NCI-H82 (cell line): ENCODE measurements at places on chromosomes 11 and 22.

GRCh38 chr11:126423154-126423553 lies 67.7 kb downstream of the ST3GAL4 start:
- no peak for DNase-seq

DNA sequence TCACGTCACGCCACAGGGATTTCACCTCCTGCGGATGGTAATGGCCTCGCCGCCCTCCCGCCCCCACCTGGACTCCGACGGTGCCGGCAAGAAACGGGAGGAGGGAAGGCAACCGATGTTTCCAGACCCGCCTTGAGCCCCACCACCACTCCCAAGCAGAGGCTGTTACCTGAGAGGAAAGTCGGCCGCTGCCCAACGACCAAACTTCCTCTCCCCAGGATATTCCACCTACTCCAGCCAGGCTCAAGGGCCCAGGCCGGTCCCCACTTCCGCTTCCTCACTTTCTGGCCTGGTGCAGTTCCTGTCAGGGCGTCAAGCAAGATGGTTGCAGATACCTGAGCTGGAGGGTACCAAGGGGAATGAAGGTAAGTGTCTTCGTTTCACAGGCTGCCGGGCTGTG lies at the start of gene ENTHD1:
ENTHD1 (minus strand) TSS at position 235 of the 400 bp plus-strand sequence. CDS start 6,012 bp downstream, outside the sequence.
- no peak for DNase-seq

- no peak for DNase-seq
Measured at GRCh38 chr11:126335463-126335760, 20.1 kb upstream of the ST3GAL4 start.

DNA sequence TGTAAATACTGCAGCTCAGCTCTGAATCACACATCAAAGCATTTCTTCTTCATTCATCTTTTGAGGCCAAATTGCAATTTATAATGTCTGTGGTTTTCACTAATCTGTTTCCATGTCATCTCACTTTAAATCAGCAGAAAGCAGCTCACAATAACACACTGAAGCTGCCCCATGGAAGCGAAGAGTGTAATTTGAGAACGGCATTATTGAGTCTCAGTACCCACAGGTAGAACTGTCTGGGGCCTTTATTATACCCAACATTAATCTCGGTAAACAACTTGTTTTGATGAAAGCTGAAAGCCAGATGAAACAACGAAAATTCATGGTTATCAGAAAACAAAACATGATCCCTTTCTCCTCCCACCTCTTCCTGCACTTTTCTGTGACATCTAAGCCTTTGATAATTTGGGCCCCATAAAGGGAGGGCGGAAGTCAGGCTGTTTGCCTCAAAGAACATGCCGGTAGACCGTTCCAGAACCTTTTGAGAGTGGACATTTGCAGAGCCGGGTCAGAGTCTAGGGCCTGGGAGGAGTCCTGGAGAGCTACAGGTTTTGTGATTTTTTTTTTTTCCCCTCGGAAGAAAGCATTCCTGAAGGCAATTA lies 68.2 kb upstream of the SESN3 start:
- peak; percentile 30 for DNase-seq

DNA sequence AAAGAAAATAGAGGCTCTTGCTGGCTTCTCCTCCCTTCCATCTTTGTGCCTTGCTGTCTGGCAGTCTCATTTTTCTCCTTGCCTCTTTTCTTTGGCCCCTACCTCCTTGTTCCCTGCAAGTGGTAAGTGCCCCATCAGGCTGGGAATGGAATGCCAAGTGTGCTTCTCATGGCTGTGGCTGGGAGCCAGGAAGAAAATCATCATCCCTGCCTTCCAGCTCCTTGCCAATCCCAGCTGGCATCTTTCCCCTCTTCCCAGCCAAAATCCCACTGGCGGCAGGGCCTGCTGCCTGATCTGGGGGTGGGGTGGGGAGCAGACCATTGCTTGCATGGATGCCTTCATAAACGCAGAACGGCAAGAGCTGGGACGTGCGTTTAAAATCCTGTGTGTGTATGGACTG lies 27.0 kb upstream of the SLC25A18 start:
- no peak for DNase-seq

GRCh38 chr11:72718101-72718501 lies 34.1 kb downstream of the ARAP1 start:
- no peak for DNase-seq

DNA sequence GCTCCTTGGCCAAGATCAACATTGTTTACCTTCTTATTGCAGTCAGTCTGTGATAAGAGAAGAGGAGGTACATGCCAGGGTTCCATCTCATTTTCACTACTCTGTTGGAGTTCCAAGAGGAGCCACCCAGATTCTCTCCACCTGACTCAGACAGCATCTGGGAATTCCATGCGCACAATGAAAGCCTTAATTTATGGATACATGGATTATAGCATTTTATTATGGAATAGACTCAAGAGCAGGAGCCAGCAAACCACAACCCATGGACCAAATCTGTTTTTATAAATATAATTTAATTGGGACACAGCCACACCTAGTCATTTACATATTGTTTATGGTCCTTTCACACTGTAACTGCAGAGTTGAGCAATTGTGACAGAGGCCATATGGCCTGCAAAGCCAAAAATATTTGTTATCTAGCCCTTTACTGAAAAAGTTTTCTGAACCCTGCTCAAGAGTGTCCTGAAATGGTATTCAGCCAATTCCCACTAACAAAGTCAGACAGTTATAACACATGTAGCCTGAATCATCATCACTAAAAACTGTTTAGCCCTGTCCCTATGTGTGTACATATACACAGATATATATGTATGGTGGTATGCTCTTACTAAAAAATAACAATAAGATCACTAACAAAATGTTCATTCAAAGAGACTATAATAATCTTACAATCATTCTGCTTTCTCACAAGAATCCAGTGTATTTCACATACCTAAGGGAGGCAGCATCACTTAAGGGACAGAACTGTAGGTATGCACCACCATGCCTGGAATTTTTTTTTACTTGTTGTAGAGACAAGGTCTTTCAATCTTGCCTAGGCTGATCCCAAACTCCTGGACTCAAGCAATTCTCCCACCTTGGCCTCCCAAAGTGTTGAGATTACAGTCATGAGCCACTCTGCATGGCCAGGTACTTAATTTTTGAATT lies 104.5 kb upstream of the TEAD1 start:
- no peak for DNase-seq

- no peak for DNase-seq
Measured at GRCh38 chr11:88428959-88429358, 91.4 kb upstream of the CTSC start.

DNA sequence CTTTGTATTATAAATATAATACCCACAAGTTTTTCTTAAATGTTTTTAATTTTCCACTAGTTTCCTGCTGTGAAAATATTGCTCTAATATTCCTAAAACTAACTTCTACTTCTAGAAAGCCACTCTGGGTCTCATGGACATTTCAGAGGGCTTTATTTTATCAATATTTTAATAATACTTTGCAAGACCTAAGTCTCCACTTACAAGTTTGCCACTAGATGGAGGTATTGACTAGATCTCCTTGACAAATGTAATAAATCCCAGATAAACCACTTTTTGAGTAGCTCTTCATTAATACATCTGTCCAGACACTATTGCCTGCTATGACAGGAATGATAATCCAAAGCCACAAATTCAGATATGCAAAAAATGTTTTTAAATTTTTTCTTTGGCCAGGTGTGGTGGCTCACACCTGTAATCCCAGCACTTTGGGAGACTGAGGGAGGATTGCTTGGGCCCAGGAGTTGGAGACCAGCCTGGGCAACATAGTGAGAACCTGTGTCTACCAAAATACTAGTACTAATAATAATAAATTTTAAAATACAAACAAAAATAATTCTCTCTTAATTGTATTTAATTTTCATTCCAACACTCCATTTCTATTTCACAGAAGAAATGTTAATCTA lies 3.5 kb upstream of the ACAT1 start:
- DNase-seq, result peak; percentile 54

DNA sequence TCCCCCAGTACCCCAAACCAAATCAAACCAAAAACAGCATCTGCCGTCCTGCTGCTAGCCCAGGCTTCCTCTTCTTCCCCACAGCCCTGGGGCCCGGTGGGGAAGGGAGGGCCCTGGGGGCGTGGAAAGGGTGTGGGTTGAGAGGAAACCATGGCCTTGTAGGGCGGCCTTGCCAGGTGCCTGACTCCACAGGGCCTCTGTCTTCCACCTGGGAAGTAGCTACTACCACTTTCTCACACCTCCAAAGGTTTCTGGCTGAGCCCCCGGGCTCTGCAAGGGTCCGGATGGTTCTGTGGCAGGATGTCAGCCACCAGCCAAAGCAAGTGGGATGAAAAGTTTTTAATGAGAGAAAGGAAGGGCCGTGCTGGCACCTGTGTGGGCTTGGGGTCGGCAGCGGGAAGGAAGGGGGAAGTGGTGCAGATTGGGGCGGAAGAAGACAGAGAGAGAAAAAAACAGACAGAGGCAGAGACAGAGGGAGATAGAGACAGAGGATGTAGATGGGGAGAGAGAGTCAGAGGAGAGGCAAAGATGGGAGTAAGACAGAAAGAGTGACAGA lies 10.5 kb downstream of the TPST2 start:
- no peak for DNase-seq

DNA sequence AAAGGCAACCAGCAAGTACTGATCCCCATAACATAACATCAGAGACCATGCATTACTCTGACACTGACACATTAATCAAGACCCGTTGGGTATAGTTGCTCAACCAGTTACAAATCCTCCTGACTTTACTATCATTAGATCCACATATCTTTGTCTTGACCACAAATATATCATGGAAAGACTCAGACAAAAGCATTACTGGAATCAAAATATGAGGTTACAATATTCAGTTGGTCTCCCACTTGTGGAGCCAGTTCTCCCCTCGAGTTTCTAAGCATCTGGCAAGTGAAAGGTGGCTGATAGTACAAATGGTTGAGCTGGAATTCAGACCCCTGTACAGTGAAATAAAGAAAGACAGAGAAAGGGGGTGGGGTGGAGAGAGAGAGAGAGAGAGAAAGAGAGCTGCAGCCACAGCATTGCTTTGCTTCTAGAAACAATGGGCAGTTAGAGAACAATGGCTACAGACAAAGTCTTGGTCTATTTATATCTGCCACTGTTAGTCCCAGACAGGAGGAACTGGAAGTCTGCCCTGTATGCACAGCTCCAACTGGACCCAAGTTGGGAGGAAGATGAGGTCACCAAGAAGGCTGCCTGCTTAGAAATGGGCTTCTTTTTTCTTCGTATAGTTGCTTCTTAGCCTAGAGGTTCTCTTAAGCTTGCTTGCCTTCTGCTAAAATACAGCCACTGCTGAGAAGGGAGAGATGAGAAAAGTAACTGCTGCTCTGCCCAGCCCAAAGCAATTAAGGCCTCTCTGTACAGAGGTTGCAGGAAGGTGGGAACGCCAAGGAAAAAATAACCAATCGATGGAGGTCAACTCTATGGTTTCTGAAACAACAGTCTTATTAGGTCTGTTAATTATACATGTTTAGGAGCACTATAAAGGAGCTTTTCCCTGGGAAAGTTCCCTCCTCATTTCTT lies 85.5 kb downstream of the ETS1 start:
- DNase-seq, result peak; percentile 3

DNA sequence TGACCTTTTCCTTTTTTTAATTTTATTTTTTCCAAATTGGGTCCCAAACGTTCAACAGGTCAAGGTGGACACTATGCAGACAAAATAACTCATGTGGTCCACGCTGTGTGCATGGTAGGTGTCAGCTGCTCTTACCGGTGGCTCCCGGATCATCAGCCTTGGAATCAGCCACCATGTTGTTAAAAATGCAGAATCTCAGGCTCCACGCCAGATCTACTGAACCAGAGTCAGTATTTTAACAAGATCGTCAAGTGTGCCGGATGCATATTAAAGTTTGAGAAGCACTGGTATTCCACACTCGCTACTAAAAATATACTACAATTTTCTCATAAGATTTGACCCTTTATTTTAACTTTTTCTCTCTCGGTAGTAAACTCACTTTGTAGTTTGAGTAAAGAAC lies 553 bp upstream of the LDLRAD3 start:
- no peak for DNase-seq

GRCh38 chr11:117633186-117633754 lies 163.7 kb downstream of the DSCAML1 start:
- DNase-seq, result peak; percentile 61

DNA sequence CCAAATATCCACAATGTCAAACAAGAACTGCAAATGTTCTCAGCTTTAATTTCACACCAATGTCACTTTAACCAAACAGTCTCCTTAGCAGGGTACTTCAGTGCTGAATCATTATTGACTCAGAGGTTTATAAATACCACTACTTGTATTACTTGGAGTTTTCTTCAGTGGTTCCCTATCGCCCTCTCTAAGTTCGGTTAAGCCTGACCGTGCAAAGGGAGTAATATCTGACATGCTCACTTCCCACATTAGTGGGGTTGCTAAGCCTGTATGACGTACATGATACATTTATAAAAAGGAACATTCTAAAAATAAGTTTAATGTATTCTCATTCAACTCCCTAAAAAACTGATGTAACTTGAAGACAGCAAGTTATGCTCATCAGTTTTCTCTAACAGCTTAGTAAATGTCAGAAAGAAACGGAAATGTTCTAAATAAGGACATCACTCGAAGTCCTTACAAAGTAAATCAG lies 93.1 kb upstream of the ZC3H12C start:
- DNase-seq, result no peak

- no peak for DNase-seq
Measured at GRCh38 chr11:88535916-88536547, 198.5 kb upstream of the CTSC start.

- DNase-seq, result no peak
Measured at GRCh38 chr22:45224331-45224730, 16.4 kb downstream of the KIAA0930 start.

GRCh38 chr11:72174302-72175070 lies 17.5 kb upstream of the FOLR1 start:
- DNase-seq, result no peak

DNA sequence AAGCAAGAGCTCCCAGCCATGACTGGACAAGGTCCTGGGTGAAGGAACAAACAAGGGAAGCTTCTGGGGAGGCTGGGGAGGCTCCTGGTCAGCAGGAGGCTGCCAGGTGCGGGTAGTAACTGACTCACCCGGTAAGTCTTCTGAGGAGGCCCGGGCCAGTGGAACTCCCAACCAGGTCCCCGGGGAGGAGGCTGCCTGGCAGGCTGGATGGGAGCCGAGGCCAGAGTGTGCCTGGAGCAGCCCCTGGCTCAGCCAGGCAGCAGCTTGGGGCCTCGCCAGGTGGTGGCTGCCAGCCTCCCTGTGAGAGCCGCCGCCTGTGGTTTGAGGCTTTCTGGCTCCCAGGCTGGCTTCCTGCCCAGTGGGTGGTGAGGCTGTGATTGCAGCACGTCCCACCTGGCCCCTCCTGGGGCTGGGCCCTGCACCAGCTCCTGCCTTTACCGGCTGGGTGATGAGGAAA lies 46.2 kb downstream of the IGF2 start:
- no peak for DNase-seq

DNA sequence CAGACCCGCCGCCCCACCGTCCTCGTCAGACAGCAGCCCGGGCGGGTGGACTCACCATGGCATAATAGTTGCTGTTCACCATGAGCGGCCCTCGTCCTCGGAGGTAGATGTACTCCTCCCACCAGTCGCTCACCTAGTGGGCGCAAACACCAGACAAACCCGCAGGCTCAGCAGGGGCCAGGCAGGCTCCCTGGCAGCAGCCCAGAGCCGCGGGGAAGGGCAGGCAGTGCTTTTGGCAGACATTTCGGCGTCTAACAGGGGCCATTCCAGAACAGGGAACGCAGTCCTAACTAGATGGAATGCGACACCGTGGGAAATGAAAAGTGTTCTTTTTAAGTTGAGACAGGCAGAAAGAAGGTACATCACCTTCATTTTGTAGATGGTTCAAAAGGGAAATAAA lies 44.9 kb downstream of the CPT1A start:
- no peak for DNase-seq
